ENCODE measurements at places on chromosomes 2 and 18.

DNA sequence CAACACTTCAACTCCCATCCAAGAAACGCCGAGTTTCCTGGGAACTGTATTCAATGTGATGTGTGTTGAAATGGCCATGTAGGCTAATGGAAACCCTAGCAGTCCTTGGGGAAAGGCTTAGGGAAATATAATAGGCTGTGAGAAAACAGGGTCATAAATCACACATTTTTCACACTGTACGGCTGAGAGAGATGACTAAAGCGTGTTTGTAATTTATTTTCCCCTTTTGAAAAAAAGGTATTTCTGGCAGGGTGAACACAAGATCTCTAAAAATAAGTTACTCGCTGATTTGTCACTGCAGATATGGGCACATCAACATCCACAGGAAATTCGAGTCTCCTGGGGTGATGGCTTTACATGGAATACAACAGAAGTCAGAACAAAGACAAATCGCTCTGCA is 109.6 kb upstream of the ST6GAL2 start:
- no peak for DNase-seq

- DNase-seq: no peak
Observed at GRCh38 chr18:77087393-77088141, 45.0 kb downstream of the MBP start.

- DNase-seq: no peak
Observed at GRCh38 chr2:145199042-145199441, 679.1 kb upstream of the ZEB2 start.

- peak; percentile 55 for DNase-seq
Observed at GRCh38 chr2:174259981-174260380, 11.6 kb upstream of the OLA1 start.

GRCh38 chr18:41543815-41544214 is 411.2 kb upstream of the PIK3C3 start:
- DNase-seq: no peak

GRCh38 chr2:67002618-67003371 is 394.3 kb upstream of the ETAA1 start:
- DNase-seq: no peak

- DNase-seq: no peak
Observed at GRCh38 chr2:218813771-218814460, 17.7 kb downstream of the PRKAG3 start.

GRCh38 chr2:166361351-166362153 is 14.2 kb downstream of the SCN9A start:
- DNase-seq: peak; percentile 58

DNA sequence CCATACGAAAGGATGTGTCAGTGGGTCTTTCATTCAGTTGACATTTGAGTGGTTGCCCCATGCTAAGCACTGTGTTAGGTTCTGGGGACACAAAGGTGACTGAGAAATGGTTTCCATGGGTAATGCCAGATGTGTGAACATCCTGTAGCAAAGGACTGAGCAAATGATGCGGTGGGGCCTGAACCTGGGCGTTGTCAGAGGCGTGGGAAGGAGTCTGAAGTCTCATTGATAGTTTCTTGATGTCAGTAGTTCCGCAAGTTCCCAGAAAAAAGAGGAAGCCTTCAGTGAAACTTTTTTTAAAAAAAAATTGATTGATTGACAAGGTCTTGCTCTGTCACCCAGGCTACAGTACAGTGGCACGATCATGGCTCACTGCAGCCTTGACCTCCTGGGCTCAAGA is 56.9 kb downstream of the LIMS1 start:
- DNase-seq: no peak

DNA sequence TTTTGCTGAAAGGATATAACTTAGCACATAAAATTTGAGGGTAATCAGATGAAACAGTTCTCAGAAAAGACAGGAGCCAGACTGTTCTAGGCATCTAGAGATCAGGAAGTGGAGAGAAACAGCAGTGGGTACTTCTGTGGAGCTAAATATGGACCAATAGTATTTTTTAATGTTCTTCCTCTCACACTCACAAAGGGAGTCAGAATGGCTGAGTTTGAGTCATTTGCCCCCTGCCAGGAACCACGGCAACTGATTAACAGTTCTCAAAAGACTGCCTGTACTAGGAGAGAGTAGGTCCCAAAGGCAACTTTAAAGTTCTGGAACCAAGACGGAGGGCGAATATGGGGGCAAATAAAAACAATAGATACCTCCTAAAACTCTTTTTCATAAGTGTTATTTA is 107.5 kb downstream of the GULP1 start:
- peak; percentile 44 for DNase-seq

DNA sequence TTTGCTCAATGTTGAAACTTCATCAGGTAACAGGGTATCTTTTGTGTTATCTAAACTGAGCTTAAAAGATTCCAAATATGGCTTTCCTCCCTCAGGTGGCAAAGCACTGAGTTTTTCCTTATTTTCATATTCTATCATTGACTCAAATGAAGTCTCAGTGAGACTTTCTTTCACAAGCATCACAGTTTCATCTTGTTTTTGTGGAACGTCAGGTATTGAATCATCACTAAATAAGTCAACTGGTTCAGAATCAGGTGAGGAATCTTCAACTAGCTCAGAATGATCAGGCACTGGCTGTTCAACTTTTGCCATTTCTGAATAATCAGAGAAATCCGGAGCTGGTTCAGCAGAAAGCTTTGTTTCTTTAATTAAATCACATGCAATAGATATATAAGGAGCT is 24.6 kb downstream of the RTN4 start:
- DNase-seq: no peak

GRCh38 chr2:186274936-186275575 is 211.0 kb upstream of the ZC3H15 start:
- peak; percentile 50 for DNase-seq

- DNase-seq: no peak
Observed at GRCh38 chr2:138589663-138590062, 88.1 kb downstream of the SPOPL start.

DNA sequence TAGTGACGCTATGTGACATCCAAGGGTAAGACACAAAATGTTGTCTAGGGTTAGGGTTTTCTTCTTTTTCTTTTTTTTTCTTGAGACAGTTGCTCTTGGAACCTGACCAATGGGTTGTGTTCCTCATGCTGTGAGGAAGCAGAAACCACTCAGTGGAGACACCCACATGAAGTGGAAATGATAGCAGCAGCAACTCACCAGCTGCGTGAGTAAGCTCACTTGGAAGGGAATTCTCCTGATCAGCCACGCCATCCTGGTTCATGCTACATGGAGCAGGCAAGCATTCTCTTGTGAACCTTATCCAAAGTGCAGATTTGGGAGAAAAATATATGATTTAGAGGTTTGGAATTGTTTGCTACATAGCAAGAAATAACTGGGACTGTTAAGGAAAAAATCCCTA is 863.7 kb downstream of the EPHA4 start:
- DNase-seq: no peak

DNA sequence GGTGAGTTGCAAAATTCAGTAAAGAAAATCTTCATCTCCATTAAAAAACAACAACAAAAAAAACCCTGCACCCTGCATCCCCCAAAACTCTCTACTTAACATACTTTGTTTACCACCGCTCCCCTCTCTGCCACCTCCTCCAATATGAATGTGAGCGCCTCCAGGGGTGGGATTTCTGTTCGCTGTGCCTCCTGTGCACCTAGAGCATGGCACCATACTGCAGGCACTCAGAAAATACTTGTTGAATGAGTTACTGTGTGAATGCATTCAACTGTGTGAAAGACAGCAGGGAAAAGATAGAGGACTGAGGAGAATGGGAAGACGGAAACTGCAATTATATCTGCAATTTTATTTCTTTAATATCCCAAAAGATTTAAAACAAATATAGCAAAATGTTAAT is 4.5 kb downstream of the CEBPZ start:
- no peak for DNase-seq

- DNase-seq: no peak
Observed at GRCh38 chr18:10400534-10401307, 53.7 kb upstream of the APCDD1 start.

GRCh38 chr18:76621226-76621625 is 126.2 kb upstream of the ZNF516 start:
- DNase-seq: no peak

DNA sequence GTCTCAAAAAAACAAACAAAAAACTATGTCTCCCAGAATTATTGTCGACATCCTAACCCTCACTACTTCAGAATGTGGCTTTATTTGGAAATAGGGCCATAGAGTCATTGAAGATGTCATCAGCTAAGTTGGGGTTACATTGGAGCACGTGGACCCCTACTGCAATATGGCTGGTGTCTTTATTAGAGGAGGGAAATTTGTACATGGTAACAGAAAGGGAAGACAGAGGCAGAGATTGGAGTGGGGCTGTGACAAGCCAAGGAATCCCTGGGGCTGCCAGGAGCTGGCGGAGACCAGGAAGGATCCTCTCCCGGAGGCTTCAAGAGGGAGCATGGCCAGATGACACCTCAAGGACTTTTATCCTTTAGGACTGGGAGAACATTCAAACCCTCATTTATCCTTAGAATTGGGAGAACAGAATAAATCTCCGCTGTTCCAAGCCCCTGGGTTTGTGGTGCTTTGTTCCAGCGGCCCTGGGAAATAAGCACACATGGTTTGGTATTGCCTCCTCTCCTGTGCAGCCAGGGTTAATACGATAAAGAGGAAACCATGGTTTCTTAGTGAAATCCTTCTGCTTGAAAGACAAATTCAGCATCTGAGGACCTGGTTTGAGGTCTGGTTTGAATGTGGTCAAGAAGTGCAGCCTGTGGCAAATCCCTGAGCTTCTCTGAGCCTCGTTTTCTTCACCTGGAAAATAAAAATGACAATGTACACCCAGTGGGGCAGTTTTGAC is 184.7 kb downstream of the MYCN start:
- DNase-seq: no peak

DNA sequence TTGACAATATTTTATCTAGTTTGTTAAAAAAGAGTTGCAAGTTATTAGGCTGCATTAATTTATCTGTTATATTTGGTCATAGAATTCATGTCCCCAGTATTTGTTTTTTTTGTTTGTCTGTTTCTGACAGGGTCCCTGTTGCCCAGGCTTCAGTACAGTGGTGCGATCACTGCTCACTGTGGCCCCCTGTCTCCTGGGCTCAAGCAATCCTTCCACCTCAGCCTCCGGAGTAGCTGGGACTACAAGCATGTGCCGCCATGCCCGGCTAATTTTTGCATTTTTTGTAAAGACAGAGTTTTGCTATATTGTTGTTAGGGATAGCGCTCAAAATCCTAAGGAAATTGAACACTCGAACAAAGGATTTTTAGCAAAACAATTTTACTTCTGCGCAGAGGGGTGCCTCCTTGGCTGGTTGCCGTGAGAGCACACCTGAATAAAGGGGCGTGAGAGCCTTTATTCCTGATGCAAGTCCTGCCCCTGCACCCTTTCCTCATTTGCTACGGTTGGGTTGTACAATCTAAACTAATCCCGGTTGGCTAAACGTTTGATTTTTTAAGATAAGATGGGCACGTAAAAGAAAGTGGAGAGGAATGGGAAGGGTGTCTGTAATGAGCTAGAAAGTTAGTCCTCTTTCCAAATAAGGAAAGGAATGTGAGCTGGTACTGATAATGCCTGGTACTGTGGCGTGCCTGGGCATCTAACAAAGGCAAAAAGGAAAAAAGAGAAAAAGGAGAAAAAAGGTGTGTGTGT is 65.5 kb downstream of the COMMD1 start:
- peak; percentile 39 for DNase-seq

GRCh38 chr2:136207665-136208064 is 89.7 kb upstream of the CXCR4 start:
- no peak for DNase-seq

- no peak for DNase-seq
Observed at GRCh38 chr2:226746196-226746800, 53.3 kb downstream of the IRS1 start.
